Stimulated activated CD4-positive, alpha-beta T cell treated with anti-CD3 and anti-CD28 coated beads, Interleukin-15, amount 100 ng/mL, for 1 hour (primary cell): ENCODE measurements at places on chromosomes 6 and 20.

DNA sequence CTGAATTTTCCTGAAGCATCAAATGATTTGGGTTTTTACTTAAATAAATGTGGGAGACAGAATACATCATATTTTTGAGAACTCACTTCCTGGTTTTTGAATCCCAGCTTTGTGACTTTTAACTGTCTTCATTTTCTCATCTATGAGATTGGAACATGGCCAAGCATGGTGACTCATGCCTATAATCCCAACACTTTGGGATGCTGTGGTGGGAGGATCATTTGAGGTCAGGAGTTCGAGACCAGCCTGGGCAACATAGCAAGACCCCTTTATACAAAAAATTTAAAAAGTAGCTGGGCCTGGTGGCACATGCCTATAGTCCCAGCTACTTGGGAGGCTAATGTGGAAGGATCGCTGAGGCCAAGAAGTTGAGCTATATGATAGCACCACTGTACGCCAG, 122.3 kb downstream of the QKI start:
- DNase-seq = no peak

DNA sequence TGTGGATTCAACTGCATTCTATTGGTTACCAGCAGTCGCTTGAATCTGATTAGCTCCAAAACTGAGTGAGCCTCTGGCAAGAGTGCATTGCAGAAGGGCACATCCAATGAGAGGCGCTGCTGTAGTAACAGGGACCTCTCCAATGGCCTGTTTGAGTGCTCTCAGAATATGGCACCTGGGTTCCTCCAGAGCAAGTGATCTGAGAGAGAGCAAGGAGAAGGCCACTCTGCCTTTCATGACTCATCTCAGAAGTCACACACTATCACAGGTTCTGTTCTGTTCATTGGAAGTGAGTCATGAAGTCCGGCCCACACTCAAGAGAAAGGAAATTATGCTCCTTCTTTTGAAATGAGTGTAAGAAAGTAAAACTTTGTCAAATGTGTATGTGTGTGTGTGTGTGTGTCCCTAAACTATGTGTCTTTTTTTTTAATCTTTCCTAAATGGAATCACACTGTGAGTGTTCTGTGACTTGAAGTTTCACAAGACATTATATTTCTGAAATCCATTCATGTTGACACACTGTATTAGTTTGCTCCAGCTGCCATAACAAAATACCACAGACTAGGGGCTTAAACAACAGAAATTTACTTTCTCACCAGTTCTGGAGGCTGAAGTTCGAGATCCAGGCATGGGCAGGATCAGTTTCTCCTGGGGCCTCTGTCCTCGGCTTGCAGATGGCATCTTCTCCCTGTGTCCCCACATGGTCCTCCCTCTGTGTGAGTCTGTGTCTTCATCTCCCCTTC, 138.3 kb upstream of the CDYL start:
- DNase-seq = no peak

DNA sequence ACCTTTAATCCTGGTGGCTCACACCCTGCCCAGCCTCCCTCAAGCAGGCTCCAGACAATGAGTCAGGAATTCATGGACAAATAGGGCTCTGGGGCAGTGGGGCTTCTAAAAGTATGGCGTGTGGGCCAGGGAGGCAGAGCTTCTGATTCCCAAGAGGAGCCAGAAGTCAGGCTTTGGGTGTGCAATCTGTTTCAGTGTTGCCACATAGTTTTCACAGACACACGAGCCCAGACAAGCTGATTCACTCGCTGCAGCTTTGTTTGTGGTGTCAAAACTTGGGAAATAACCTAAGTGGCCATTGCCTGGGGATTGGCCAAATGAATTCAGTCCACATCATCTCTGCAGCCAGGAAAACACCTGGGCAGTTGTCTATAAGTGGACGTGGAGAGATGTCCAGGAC, 9.2 kb downstream of the PEDS1 start:
- DNase-seq = no peak

GRCh38 chr6:29465279-29465678, 8.3 kb downstream of the OR2H1 start:
- DNase-seq = no peak

DNA sequence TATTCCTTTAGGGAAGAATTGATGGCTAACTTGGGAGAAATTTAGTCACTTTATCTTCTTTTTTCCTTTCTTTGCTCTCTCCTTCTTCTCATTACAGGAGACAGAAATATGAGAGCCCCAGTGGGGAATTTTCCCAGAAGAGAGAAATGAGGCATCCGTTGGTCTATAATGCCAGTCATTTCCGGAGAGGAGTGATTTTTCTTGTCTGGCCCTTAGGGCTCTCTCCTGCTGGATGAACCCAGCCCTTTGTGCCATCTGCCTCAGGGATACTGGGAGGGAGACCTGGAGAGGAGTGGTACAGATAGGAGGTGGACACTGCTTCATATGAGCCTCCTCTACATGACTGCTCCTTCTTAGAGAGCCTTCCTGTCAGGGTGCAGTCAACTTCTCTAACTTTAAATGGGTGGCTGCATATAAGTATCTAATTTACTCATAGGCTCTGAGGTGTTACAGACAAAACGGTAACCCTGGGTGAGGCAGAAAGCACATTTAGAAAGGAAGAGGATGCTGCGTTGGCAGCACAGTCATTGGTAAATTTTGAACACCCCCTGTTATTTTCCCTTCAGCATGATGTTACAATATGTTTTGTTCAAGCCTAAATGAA, 21.9 kb downstream of the RIMS1 start:
- DNase-seq = no peak

DNA sequence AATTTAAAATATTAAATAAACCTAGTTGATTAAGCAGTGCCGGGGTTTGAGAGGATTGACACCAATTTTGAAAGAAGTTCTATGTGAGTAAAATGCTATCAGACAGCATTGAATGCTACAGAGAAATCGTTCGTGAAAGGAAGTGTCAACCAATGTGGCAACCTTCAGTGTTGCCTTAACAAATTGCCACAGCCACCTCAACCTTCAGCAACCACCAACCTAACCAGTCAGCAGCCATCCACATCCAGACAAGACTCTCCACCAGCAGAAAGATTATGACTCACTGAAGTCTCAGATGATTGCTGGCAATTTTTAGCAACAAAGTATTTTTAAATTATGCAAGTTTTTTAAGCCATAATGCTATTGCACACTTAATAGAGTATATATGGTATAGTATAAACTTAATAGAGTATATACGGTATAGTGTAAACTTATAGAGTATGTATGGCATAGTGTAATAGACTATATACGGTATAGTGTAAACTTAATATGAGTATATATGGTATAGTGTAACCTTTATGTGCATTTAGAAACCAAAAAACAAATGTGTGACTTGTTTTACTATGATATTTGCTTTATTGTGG, 65.3 kb upstream of the ID4 start:
- no peak for DNase-seq

DNA sequence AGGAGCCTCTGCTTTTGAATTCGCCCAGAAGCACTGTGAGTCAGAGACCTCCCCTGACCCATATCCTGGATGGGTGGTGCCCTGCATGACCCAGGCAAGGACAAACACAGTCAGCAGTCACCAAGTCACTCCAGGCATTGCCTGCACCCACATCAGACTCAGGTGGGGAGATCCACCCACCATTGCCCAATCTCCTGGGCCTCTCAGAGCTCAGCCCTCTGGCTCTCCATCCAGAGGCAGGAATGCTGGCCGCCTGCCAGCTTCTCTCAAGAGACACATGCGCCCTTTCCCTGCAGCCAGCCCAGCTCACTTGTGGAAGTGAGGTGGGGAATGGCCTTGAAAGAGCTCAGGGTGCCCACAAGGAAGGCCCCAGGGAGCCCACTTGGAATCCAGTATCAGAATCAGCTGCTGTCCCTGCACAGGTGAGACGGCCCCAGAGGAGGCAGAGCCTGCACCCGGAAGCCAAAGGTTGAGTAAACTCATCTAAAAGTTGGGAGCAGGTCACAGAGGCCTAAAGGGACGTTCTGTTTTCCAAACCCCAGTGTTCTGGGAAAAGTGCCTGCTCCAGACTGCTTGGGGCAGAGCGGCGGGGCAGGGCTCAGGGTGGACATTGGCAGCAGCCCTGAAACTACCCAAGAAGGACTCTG, 129.8 kb downstream of the PREX1 start:
- DNase-seq = no peak

DNA sequence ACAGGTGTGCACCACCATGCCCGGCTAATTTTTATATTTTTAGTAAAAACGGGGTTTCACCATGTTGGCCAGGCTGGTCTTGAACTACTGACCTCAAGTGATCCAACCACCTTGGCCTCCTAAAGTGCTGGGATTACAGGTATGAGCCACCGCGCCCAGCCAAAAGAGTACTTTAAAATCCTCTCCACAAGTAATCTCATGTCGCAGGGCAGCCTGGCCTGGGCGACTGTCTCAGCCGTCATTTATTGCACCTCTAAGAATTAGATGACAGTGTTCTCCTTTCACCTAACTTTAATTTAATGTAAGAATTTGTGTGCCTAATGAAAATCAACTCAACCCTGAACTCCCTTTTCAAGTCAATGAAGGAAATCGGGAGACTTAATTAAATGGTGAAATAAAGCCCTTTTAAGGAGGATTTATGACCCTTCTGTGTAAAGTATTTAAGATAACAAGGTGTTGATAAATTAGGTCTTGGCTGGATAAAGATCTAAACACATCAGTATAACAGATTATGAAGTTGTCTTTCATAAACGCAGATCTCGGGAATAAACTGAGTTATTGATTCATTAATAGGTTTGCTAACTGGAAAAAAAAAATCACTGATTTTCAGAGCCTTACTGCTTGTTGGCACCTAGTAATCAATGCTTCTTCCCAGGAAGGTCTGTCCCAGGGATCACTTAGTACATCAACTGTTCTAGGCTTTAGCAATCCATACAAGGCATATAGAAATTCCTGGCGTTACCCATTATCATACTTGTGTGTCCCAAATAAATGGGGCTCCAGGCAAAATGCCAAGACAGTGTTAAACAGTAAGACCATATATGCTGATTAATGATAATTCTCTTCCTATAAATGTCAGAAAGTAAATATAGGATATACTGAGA, 209.3 kb downstream of the GMDS start:
- no peak for DNase-seq

DNA sequence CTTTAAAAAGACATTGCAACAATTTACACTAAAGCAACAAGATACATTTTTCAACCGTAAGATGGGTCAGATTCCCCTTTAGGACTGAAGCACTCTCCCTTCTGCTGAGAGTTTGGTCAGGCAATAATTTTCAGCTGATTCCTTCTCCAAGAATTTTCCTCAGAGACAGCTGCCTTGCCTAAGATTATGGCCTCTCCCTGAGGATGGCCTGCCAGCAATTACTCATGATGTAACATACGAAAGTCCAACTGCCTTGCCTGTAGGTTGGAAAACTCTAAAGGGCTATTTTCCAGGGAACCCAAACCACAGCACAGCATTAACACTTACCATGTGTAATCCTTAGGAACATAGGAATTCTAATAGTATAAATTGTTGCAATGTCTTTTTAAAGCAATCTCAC, 229.1 kb upstream of the FLRT3 start:
- no peak for DNase-seq

DNA sequence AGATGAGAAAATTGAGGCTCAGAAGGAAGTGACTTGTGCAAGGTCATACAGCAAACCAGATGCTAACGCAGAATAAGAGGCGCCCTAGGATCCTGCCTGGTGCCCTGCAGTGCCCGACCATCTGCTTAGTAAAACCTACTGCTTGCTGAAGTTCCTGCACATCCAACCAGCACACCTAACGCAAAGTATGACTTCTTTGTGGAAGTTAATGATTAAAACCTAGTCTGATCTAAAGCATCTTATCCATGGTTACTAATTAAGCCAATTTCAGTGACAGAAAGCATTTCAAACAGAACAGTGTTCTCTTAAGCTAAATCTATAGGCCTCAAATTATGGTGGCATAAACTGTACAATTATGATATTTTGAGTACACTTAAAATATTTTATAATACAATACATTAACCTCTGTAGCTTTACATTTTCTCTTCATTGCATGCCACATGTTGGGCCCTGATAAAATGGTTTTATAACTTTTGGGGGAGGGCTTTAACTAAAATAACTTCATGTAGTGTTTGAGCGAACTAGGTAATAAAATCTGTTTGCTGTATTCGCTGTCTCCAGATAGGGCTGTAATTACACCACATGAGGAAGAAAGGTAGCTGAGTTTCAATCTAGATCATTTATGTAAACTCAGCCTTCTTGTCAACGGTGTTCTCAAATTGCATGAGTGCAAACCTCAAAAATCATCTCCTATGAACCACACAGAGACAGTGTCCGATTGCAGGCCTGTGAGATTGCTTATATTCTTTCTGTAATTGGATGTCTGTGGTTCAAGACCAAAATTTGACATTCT, 37.5 kb upstream of the BEND3 start:
- DNase-seq = no peak

- no peak for DNase-seq
Observed at GRCh38 chr6:170124150-170124549, 166.7 kb downstream of the DLL1 start.

- DNase-seq = no peak
Observed at GRCh38 chr6:119210596-119210995, 132.1 kb upstream of the FAM184A start.

DNA sequence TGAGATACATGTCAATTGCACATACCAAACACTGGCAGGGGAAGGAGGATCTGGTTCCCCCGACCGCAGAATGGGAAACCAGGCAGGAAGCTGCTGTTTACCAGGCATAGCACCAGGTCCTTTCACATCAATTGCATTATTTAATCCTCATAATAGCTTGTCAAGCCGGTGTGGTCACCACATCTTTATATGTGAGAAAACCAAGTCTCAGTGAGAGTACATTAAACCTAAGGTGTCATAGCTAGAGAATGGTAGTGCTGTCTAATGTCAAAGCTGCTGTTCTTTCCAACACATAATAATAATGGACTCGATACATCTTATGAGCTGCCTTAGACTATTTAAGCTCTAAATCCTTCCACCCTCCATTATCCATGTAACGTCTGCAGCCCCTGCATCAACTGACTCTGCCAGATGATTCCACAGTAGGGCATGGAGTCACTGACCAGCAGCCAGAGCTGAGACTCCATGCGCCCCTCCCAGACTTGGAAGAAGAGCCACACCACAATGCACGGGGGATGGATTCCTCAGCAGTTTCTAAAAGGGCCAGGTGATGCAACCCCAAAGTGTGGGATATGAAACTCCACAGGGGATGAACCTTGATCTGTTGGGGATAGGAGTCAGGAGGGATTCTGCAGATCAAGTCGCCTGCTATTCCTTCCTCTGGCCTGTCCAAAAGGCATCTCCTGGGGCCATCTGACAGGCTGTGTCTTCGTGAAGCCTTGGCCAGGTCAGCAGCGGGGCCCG, 71.8 kb downstream of the GPR6 start:
- no peak for DNase-seq

DNA sequence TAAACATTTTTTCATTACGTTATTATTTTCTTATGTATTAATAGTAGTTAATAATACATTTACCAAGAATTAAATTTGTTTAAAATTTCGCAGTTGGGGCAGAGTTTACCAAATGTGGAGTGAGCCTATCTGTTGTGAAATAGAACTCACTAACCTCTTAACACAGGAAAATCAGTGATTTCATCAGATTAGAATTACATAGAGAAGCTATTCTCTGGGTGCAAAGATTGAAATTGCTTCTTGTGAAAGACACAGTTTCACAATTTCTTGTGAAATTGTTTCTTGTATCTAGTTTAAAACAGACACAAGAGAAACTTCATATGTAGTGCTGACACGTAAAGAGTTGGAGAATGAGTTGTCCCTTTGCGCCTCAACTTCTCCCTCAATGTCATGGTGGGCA, 69.4 kb upstream of the PRL start:
- DNase-seq = no peak
